HL-60 (cell line): ENCODE measurements at places on chromosomes 12 and 14.

DNA sequence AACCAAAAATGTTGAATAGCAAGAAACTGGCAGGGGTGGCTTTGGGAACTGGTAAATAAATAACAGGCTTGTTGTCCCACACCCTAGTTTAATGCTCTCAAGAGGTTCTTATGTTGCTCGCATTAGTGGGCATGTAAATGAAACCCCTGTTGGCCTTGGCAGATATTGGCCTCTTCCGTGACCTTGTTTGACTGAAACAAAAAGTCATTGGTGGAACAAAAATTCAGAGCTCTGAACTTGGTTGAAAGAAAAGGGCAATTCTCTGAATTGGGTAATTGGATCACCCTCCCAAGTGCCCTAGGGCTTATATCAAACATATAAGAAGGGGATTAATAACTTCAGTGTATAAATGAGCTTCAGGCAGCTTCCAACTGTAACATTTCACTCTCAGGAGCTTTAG is 426.2 kb downstream of the ZFP36L1 start:
- no peak for DNase-seq

GRCh38 chr12:59115995-59116394 is 195.7 kb upstream of the LRIG3 start:
- DNase-seq, result no peak

GRCh38 chr12:104969343-104969742 is 11.3 kb upstream of the SLC41A2 start:
- no peak for DNase-seq

DNA sequence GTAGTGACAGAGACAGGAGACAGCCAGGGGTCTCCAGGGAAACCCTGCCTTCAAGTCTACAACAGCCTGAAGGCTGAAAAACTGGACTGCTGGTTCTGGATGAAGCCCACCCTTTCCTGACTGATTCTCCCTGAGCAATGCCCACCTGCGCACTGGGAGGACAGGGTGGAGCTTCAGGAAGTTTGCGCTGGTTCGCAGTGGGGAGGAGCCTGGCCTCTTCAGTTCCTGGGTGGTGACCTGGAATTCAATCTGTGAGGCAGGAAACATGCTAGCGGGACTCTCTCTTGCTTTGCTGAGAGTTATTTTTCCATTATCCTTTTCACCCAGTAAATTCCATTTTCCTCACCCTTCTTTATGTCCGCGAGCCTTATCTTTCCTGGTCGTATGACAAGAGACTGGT is 600.8 kb downstream of the TRHDE start:
- no peak for DNase-seq

DNA sequence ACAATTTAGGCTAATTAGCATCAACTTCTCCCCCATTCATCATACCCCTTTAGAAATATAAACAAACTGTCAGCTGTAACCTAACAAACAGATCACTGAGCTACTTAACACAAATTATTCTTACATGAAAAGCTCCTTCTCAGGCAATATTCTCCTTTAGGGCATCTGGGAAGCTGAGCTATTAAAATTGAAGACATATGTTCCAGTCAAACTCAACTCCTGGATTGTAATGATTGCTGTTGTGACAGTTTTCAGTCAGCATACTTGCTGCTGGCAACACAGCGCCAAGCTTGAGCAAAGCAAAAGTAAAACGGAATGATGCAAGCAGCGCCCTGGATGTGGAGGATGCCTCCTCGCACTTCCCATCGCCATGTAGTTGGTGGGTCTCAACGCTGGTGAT is 82.4 kb downstream of the SLC25A21 start:
- DNase-seq, result no peak
